CD8-positive, alpha-beta T cell (primary cell): ENCODE measurements at places on chromosomes 6 and 20.

DNA sequence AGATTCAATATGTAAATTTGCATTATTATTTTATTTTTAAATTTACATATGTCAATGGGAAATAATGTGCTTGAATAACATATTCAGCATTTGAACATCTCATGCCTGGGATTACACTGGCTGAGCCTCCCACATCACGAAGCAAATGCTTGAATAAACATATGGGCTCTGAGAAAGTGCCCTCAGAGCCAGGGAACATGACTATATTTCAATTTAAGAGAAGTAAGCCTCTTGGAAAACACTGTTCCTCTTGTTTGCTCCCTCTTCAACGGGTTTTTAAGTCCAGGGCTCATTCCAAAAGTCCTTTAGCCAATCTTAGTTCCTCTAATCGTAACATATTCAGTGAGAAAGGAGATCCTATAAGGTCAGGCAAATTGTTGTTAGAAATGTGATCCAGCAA lies 122.0 kb downstream of the GMPR start:
- DNase-seq, result no peak

DNA sequence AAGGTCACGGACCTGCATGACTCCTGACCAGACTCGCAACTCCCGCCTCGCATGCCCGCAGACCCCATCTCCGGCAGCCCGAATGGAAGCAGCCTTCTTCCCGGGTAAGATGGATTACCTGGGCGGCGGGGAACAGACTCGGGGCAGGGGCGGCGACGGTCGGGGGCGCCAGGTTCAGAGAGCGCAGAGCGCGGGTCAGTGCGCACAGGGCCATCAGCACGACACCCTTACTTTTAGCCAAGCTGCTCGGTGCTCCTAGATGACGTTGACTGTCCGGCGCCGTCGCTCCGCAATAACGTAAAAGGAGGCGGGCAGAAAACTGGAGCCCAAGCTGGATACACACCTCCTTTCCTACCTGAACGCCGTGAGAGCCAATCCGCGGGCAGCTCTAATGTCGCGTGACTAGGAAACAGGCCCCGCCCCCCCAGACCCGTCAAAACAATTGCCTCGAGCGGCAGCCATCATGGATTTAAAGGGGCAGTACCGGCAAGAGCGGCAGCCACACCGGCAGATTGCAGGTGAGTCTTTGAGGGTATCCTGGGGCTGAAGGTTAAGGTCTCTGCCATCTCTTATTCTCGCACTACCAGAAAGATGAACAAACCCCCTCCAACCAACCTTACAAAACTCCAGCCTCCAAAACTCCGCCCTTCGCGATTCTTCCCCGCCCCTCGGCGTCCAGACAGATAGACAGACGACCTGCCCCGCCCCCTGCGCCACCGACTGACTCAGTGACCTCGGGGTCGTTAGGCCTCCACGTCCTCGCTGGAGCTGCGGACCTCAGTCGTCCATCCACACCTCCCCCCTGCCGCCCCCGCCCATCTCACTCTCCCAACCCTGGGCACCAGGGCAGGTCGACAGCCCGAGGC lies at the start of the genes KLC4 and MRPL2:
Gene KLC4, plus strand, starts transcription at position 464 of the 866 bp plus-strand sequence. CDS start 1,705 bp downstream, outside the sequence.
Gene MRPL2, minus strand, starts transcription at position 267 of the 866 bp plus-strand sequence. Its CDS starts 53 bp downstream, at position 214.
- peak; percentile 98 for DNase-seq

- no peak for DNase-seq
These were observed 217.0 kb upstream of the CCN2 start for GRCh38 chr6:132167929-132168892.

DNA sequence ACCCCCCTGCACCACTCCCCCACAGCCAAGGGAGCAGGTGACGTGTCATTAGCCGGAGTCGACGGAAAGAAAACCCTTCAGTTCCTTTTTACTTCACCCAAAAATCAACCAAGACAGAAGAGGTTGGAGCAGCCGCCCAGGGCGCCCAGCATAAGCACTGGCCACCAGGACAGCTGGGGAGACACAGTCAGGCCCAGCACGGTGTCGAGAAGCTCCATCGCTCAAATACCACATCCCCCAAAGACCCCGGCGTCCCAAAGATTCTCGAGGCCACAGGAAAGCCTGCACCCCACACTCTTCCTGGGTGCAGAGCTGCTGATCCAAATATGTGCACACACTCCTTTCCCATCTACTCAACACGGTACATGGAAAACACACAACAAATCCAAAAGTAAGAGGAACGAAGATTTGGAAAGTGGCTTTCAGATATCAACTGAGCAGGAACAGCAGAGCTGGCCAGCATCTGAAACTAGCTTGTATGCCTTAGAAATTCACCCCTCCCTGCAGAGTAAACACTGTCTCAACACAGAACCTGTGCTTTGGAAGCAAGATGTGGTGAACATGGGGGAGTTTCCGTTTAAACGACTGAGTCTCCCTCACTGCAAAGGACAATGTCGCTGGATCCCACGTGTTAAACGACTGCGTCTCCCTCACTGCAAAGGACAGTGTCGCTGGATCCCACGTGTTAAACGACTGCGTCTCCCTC lies 54.6 kb downstream of the DLL1 start:
- no peak for DNase-seq

- DNase-seq, result no peak
These were observed 183.4 kb upstream of the AKAP12 start for GRCh38 chr6:151056230-151056907.

DNA sequence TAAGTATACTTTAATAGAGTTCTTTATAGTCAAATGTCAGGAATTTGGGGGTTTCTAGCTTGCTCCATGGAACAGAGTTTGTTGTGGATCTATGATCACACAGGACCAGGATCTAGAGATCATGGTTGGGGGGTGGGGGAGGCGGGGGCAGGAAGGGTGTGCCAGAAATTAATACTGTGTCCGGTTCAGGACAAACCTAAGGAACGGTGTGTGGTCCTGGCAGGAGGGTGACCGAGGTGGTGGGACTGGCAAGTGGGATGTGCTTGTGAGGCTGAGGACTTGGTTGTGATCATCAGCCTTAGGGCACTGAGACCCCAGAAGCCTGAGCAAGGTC lies 27.9 kb downstream of the GSTA3 start:
- DNase-seq, result no peak

- no peak for DNase-seq
These were observed 43.0 kb downstream of the PRDM1 start for GRCh38 chr6:106128981-106129781.

GRCh38 chr6:131029626-131030297 lies 33.3 kb downstream of the EPB41L2 start:
- no peak for DNase-seq

GRCh38 chr6:6969761-6970223 lies 138.0 kb upstream of the RREB1 start:
- DNase-seq, result no peak

DNA sequence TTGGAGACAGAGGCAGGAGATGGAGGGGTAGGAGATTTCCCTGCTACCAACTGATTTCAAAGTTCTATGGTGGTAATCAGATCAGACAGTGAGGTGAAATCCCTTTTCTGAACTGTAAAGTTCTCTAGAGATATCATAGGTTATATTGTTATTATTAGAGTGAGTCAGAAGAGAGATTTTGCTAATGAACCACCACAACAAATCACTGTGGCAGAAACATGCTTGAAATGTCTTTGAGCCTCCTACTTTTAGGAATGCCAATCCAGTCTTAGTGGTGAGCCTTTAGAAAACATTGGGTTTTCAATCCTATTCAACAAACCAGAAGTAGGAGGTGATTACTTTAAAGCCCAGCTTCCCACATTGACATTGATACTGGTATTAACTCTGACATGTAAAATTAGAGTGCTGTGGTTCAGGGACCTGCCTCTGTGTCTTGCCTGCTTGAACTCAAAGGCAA lies 136.7 kb upstream of the CNR1 start:
- no peak for DNase-seq

DNA sequence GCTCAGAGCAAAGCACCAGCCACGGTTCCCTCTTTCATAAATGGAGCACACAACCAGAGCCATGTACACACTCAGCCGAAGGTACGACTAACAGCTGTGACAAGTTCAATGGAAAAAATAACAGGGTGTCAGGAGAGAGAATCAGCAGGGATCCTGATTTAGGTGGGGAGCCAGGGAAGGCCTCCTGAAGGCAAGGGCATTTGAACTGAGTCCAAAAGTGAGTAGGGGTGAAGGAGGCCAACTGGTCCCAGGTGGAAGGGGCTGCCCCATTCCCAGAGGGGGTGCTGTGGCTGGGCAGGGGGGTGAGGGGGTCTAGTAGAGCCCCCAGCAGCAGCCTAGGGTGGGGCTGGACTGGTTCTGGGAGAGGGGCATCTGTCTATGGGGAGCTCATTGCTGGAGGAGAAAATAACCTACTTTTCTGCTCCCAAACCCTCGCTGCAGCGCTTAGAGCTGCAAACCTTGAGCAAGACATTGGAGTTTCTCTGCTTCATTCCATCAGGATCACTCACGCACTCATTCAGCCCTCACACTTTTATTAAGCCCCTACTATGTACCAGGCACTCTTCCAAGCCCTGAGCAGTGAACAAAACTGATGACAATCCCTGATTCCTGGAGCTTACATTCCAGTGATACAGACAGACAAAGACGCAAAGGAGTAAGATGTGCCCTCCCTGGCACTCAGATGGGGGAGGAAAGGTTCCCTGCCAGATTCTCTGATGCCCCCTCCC lies 113.5 kb downstream of the TOX2 start:
- DNase-seq, result peak; percentile 1

DNA sequence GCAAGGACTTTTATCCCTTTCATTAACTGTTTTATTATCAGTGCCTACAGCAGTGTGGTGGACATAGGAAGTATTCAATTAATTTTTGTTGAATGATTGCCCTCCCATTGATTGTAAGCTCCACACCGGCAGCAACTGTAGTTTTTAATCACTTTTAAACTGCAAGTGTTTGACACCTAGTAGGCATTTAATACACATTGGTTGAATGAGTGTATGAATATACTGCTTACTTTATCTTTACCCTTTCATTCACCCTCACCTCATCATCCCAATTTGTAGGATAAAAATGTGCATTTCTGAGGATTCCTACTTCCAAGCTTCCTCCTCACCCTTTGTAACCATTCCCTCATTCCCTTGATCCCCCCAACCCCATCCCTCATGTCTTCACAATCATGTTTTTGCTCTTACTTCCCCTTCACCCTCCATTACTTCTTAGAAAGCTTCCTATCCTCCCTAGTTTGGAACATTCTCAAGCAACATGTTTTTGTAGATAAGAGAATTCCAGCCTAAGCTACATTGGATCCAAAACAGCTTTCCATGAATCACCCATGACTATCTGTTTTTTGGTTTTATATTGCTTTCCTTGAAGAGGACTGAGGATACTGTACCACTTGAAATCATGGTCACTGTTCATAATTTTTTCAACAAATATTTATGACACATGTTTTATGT lies 955 bp upstream of the SLC26A8 start:
- DNase-seq, result no peak

DNA sequence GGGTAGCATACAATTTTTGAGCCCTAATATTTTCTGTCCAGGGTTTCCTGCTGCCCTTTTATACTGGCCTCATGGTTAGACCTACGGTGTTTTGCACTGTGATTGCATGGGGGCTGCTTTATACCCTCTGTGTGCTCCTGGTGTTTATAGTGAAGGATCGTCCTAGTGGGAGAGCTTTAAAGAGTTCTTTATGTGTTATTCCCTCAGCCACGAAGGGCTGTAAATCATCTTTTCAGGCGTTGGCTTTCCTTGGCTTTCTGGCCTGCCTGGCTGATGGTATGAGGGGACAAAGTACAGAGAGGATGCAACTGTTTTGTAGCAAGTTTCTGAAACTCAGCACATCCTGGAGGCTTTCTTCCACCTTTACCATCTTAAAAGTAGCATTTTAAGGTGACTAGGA lies 464.3 kb downstream of the EPM2A start:
- DNase-seq, result no peak

DNA sequence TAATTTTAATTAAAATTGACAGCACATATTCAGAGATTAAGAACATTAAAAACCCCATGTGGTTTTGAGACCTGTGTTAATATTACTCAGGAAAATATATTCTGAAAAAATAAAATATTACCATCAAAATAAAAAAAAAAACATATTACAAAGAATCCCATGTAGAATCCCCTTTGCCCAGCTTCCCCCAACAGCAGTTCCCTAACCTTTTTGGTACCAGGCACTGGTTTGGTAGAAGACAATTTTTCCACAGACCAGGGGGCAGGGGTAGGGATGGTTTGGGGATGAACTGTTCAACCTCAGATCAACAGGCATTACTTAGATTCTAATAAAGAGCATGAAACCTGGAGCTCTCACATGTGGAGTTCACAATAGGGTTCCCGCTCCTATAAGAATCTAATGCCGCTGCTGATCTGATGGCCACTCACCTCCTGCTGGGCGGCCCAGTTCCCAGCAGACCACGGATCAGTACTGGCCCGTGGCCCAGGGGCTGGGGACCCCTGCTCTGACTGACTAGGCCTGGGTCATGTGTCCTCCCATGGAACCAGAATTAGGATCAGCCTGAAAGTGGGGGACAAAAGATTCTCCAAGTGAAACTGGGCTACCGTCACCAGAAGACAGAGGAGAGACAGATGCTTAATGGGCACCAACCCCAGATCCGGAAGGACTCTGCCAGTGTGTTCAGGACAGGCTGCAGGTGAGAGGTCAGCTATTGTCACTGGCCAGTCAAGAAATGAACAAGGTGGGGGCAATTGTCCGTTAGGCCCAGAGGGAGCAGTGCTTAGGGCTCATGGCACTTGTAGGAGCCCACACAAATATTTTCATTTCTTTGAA lies 235.5 kb downstream of the PREX1 start:
- DNase-seq, result no peak

- DNase-seq, result no peak
These were observed 42.1 kb downstream of the VAPB start for GRCh38 chr20:58431134-58431533.

GRCh38 chr6:67643281-67643680 lies 991.8 kb upstream of the ADGRB3 start:
- DNase-seq, result no peak

- DNase-seq, result no peak
These were observed 538.0 kb upstream of the ID4 start for GRCh38 chr6:19299129-19299528.

DNA sequence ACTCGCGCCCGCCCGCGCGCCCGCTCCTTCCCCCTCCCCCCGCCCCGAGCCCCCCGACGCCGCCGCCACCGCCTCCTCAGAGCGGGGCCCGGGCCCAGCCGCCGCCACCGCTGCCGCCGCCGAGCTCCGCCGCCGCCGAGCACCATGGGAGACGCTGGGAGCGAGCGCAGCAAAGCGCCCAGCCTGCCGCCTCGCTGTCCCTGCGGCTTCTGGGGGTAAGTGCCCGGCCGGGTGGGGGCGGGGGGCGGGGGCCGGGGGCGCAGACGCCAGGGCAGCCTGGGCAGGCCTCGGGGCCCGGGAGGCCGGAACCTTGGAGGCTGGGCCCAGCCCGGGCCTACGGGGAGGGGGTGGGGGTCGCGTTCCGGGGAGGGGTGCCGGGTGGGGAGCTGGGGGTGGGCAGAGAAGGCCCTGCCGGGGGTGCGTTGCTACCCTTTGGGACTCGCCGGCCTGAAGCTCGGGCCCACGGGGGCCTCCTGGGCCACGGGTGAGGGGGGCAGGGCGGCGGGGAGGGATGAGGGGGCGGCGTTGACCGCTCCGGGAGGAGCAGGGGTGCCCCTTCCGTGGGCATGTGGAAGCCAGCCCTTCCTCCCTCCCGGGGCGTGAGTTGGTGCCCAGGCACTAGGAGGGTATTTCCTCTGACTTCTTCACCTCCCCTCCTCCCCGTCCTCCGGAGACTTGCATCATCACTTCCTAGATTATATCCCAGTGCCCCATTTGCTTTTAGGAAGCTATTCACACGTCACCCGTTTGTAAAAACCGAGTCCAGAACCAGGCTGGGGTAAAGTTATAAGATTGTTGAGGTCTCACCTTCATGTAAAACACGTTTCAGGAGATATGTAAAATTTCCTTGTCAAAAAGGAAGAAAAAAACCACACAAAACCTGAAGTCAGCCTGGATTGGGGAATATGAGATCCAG lies 533 bp downstream of the ZFAND3 start:
- DNase-seq, result peak; percentile 85
